ENCODE measurements at places on chromosomes 13 and 19.

GRCh38 chr13:69903081-69903480, 204.5 kb upstream of the ATXN8OS start:
- no peak for DNase-seq

DNA sequence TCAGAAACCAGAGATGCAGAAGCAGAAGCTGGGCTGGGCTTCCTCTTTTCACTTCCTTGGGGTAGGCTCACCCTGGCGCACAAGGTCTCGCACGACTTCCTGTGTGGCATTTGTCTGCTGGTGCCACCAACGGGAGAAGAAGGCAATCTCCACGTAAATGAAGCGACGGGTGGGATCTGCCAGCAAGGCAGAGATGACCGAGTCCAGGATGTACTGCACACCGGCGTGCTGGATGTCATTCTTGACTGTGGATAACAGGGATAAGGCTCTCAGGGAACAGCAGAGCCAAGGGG, 1.3 kb downstream of the MAN2B1 start:
- DNase-seq: no peak

DNA sequence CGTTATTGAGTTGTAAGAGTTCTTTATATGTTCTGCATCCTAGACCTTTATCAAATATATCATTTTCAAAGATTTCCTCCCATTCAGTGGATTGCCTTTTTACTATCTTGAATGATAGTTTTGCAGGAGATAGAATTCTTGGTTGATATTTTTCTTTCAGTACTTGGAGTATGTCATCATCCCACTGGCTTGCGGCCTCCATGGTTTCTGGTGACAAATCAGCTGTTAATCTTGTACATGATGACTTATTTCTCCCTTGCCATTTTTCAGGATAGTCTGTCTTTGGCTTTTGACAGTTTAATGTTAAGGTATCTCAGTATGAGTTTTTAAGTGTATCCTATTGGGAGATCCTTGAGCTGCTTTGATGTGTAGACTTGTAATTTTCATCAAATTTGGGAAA, 8.5 kb downstream of the ZNF557 start:
- no peak for DNase-seq

GRCh38 chr13:59414006-59414405, 749.7 kb downstream of the DIAPH3 start:
- DNase-seq: no peak

- no peak for DNase-seq
Observed at GRCh38 chr13:58202099-58202498, 570.6 kb downstream of the PCDH17 start.

- no peak for DNase-seq
Observed at GRCh38 chr13:55761986-55762385, 1378.7 kb upstream of the PRR20A start.

GRCh38 chr19:44634785-44635184, 8.9 kb upstream of the PVR start:
- no peak for DNase-seq

DNA sequence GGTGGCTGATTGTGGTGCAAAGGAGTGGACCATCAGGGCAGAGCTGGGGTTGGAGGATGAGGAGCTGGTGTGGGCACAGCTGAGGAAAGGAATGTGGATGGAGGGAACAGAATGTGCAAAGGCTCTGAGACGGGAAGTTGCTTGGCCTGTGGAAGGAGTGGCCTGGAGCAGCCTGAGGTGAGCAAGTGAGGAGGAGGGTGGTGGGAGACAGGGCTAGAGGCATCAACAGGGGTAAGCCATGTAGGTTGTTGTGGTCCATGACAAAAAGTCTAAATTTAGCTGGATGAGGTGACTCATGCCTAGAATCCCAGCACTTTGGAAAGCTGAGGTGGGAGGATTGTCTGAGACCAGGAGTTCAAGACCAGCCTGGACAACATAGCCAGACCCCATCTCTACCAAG, 9.5 kb downstream of the CYP4F22 start:
- no peak for DNase-seq

DNA sequence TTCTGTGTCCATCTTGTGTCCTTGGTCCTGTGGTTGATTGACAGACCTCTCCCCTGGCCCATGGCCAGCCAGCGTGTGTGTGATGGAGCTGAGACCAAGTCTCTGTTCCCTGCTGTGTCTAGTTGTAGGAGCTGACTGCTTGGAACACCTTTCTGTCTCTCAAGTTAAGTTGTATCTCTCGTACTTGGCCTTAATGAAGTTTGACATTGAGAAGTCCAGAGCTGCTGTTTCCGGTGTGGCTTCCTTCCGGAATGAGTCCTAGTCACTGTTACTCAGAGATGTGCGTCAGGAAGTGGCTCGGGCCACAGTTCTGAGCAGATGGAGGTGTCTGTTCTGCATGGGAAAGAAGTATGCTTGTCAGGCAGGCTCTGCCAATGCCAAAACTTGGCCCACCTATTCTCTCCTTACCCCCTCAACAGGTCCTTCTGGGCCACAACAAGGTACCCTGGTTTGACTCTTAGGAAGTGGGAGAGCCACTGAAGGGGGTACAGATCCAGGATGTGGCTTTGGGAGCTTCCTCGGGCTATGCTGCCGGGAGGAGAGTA, 54.3 kb downstream of the GATAD2A start:
- no peak for DNase-seq

GRCh38 chr13:52760077-52760476, 20.5 kb upstream of the CNMD start:
- no peak for DNase-seq

GRCh38 chr19:5692723-5693194, 2.7 kb downstream of the RPL36 start:
- no peak for DNase-seq

GRCh38 chr13:40096357-40096901, 441.0 kb downstream of the COG6 start:
- peak; percentile 49 for DNase-seq

DNA sequence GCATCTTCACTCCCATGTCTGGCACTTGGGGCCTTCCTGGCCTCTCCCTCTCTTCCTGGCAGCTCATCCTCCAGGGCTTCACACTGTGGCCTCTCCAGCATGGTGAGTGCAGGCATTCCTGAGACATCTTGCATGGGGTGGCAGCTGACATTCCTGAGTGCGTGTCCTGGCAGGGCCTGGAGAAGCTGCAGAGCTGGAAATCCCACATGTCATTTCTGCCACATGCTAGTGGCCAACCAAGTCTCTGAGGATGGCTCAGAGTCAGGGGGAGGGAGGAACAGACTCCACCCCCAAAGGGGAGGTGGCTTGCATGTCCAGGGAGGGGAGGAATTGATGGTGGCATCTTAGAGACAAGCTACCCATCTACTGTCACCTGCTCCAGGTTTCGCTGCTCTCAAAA, 41.6 kb upstream of the AMER2 start:
- DNase-seq: no peak

DNA sequence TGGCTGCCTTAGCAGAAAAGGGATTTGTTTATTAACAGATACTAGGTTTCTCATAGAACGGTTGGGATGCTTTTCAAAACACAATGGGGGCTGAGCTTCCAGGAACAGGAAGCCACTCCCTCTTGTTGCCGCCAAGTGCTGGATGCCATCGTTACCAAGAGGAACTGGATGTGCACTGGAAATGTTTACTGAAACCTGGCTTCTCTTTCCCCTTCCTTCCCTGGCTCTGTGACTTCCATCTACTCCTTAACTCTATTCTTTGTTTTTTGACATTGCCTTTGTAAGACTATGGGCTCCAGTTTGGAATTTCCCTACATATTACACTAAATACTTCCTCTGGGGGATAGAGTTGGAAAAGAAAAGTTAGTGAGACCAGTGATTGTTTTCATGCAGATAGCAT, 11.7 kb upstream of the KL start:
- DNase-seq: no peak

DNA sequence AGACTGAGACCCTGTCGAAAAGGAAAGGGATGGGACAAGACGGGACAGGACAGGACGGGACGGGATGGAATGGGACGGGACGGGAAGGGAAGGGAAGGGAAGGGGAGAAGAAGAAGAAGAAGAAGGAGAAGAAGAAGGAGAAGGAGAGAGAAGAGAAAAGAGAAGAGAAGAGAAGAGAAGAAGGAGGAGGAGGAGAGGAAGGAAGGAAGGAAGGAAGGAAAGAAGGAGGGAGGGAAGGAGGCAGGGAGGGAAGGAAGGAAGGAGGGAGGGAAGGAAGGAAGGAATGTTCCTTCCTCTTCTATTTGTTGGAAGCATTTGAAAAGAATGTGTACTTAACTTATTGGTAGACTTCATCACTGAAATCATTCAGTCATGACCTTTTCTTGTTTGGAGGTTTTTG, 9.6 kb upstream of the SHFL start:
- no peak for DNase-seq

GRCh38 chr13:93343097-93343496, 116.5 kb downstream of the GPC6 start:
- no peak for DNase-seq

- no peak for DNase-seq
Observed at GRCh38 chr13:75339635-75340374, 142.2 kb downstream of the TBC1D4 start.

DNA sequence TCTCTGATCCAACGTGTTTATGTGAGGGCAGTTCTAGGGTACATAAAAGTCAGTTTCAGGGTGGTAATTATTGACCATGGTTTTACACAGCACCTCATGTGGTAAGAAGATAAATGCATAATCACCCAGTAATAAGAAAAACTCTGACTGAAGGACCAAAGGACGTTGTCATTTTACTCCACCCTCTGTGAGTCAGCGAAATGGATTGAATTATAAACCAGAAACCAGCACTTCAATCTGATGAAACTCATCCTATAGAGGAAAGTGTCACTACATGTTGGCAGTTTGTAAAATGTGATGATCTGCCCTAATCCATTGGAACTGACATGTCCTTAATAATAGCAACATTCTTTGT, 406.8 kb downstream of the KLF5 start:
- DNase-seq: no peak

- no peak for DNase-seq
Observed at GRCh38 chr13:40024204-40024966, 368.9 kb downstream of the COG6 start.

DNA sequence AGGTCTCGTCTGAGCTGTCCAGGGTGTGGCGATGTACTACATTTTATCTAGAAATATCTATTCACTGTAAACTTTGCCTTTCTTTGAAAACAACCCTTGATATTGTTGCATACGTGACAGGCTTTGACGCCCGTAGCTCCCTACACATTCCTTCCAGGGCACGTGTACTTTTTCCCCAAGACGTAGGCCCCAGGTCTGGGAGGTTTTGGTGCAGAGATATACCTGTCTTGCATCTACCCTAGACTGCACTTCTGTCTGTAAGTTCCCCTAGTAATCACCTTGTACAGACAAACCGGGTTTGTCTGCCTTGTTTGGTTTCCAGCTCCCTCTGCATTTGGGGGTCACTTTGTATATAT, 69.2 kb downstream of the ERICH6B start:
- no peak for DNase-seq
